CD4-positive, alpha-beta T cell (primary cell): ENCODE measurements at places on chromosomes 3 and 15.
A peak's percentile ranks its signal among the peaks of the same experiment; 100 is the strongest.

DNA sequence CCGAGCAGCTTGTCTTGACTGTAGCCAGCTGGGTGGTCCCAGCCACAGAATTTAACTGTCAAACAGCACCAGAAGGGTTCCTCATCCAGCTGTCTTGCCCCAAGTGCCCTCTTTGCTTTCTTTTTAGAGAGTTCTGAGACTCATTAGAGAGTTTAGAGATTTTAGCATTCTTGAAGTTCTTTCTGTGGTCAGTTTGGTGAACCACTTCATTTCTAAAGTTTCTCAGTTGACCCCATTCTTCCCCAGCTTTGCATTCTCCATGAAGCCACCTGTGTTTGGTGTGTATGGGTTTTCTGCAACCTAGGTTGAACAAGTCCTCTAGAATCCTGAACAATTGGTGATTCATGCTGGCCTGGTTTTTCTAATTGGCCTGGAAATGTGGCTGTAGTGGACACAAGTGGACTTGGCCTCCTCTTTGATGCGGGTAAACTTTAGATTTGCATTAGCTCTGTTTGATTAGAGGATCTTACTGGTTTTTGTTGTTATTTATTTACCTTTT is 33.7 kb downstream of the FLNB start:
- no peak for DNase-seq

GRCh38 chr3:51373658-51374421 is 11.3 kb upstream of the MANF start:
- DNase-seq, result no peak

- no peak for DNase-seq
These were observed 233.4 kb downstream of the ITPR1 start for GRCh38 chr3:4726549-4726948.

DNA sequence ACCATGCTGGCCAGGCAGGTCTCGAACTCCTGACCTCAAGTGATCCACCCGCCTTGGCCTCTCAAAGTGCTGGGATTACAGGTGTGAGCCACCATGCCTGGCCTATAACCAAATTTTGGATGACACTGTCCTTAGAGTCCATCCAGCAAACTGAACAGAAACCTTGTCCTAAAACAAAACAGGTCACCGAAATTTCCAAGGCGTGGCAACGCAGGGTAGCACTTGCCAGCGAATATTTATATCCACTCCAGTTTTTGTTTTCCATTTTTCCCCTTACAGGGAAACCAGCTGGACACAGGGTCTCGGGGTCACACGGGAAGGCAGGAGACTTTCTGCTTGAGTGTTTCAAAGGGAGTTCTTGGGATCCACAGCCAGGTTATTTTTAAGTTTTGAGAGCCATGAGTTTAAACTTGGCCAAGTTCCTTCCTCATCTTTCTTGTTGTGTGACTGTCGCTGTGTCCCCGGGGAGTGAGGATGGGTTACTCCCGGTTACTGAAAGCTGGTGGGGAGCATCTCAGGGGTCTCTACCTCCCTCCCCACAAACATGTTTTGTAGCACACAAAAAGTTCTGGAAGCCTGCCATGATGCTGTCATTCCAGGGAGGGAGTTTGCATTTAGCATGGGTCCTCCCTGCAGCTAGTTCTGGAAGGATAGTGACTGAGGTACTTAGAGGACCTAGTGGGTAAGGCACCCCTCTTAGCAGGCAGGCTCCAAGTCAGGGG is 12.6 kb downstream of the LIMD1 start:
- DNase-seq, result no peak

DNA sequence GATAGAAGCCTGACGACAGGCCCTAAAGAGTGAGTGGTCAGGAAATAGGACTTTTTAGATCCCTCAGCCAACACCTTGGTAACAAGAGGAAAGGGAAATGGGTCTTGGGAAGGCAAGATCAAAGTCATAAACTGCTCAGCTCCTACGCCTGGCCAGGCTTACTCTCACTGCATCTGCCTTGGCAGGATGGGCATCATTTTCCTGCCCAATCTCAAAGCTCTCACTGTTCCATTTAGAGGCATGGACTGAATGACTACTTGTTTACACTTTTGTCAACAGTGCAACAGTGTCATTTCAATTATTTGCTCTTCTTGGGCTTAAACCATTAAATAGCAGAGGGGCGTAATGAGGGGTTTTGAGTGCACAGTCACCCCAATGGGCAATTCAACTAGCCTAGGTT is 808.7 kb downstream of the GRM7 start:
- no peak for DNase-seq

DNA sequence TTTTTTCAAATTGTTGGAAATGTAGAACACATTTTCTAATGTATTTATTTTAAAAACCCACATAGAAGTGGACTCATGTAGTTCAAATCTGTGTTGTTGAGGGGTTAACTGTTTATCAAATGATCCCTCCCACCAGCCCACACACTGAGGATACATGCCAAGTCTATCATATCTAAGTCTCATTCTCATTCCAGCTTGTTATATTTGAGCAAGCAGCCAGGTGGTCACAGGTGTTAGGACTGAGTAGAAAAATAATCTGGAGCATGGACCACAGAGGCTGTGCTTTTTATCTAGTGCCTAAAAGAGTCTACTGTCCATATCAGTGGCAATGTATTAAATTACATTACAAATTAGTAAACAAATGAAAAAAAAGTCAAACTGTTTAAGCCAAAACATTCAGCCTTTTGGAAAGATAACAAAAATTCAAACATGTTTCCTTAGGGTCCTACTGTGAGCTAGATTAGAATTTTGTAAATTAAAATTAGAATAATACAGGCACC is 20.7 kb upstream of the SPESP1 start:
- DNase-seq, result no peak

DNA sequence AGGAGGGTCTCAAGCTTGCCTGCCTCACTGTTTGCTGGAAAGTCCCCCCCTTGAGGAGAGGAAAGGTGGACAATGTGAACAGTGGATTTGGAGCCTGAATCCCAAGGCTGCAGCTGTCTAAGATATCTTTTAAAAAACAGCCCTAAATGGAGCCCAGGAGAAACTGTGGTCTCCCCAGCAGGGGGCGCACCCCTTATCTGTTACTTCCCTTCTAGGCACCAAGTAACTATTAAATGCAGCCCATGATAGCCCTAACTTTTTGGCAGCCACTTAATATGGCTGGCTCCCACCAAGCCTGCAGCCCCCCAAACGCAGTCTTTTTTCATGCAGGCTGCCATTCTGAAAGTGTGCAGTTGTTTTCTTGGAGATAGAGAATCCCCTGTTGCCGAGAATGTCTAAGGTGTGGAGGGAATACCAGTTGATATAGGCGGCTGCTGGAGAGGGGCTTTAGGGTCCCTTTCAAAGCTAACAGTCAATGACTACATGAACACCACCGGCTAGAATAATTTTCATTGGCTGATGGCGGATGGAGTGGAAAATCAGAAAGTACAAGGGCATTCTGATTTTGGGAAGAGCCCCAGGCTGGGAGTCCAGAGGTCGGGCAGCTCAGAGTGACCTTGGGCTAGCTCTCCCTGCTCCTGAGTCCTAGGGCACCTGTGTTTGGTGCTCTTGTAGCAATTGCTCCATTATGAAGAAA is 1.3 kb downstream of the RHCG start:
- no peak for DNase-seq

GRCh38 chr15:66623801-66624453 is 58.1 kb upstream of the LCTL start:
- DNase-seq, result no peak

DNA sequence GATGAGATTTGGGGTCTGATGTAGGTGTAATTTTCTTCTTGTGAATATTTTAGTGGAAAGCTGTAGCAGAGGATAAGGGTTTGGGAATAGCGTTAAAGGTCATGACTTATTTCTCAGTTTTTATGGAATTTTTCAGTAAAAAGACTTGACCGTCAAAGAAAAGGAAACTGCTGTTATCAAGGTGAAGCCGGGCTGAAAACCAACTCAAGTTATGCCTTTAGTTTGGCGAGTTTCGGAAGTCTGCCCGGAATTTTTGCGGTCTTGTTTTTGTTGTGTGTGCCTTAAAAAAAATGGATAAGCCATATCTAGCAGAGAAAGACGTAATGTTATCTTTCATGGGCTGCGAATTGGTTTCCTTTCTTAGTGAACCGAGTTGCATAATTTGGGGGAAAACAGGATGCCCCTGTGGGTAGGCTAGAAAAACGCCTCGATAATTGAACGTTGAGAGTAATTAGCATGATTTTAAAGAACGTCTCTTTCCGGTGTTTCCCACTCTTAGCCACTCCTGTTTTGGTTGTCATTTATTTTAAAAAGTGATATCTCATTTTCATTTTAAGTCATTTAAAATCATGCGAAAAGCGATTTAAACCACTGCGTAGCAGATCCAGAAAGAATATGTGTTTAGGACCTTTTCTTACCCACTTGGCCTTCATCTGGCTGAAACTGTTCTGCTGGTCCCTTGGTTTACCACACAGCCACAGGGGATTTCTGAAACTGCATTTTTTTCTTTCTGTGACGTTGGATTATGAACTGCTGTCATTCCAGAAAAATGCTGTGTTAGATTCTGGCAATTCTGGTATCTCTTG is 1.1 kb downstream of the NFKBIZ start:
- peak; percentile 93 for DNase-seq

DNA sequence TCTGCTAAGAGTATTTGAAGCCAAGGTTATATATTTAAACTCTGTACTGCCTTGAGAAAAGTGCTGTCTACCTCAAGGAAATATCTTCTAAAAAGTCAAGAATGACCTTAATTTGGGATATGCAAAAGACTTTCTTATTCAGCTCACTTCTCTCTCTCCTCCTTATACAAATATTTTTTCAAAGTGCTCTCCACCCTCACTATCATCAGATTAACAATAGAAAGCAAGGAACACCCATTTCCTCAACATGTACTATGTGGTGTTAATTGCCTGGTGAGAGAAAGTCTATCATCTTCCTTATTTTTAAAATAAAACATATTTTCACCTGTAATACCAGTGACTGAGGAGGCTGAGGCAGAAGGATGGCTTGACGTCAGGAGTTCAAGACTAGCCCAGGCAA is 44.4 kb upstream of the RSL24D1 start:
- no peak for DNase-seq

GRCh38 chr3:33975463-33975862 is 177.0 kb downstream of the PDCD6IP start:
- DNase-seq, result no peak

- no peak for DNase-seq
These were observed 7.2 kb downstream of the SPG21 start for GRCh38 chr15:64982472-64982871.
